ENCODE measurements at places on chromosomes 3 and 15.

DNA sequence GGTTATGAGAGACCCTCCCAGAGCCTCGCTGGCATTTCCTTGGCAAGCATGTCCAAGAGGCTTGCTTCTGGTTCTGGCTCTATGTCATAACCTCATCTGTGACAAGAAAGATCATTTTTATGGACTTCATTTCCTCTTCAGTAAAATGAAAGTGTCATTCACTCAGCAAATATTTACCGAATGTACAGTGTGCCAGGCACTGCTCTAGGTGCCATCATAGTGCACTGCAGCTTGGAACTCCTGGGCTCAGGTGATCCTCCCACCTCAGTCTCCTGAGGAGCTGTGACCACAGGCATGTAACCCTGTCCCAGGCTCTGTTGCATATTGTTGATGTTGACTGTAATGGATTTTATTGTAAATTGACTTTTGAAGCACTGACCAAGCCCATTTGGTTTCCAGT is 18.7 kb upstream of the ITPKA start:
- no peak for DNase-seq

- DNase-seq, result no peak
These were observed 193.1 kb upstream of the LPP start for GRCh38 chr3:187960820-187961219.

DNA sequence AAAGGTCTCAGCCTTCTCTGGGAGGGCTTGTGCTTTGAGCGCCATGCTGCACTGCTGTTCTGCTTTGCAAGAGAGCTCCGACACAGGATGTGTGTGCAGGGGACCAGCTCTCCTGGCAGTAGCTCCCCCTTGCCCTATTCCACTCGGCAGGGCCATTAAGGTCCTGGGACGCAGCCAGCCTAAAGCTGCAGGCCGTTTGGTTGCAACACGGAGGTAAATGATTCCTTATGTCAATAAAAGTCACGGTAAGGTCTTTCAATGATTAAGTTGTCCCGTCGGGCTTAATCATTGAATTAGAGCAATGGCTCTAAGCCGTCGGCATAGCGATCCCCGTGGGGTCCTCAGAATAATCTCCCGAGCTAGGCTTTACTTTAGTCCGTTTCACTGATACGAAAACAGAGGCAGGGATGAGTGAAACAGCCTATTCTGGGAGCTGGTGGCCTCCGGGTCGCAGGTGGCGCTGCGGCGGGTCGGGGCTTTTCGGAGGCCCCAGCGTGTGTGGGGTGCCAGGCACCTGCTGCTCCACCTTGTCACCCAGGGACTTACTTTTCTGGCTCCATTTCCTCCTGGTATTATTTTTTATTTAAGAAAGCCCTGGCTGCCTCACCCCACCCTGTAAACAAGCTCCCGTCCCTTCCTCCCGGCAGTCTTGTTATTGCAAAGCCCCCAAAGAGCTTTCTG is 525.2 kb downstream of the OCA2 start:
- DNase-seq, result no peak

DNA sequence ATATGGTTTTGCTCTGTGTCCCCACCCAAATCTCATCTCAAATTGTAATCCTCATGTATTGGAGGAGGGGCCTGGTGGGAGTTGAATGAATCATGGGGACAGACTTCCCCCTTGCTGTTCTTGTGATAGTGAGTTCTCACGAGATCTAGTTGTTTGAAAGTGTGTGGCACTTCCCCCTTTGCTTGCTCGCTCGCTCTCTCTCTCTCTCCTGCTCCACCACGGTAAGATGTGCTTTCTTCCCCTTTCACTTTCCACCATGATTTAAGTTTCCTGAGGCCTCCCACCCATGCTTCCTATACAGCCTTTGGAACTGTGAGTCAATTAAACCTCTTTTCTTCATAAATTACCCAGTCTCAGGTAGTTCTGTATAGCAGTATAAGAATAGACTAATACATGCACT is 60.7 kb downstream of the GSK3B start:
- DNase-seq, result no peak

DNA sequence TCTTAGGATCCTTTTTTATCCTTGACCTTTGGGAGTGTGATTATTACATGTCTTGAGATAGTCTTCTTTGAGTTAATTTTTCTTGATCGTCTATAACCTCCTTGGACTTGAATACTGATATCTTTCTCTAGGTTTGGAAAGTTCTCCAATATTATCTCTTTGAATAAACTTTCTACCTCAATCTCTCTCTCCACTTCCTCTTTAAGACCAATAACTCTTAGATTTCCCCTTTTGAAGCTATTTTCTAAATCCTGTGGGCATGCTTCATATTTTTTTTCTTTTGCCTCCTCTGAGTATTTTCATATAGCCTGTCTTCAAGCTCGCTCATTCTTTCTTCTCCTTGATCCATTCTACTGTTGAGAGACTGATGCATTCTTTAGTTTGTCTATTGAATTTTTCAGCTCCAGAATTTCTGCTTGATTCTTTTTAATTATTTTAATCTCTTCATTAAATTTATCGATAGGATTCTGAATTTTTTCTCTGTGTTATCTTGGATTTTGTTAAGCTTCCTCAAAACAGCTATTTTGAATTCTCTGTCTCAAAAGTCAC is 12.1 kb downstream of the USF3 start:
- no peak for DNase-seq

DNA sequence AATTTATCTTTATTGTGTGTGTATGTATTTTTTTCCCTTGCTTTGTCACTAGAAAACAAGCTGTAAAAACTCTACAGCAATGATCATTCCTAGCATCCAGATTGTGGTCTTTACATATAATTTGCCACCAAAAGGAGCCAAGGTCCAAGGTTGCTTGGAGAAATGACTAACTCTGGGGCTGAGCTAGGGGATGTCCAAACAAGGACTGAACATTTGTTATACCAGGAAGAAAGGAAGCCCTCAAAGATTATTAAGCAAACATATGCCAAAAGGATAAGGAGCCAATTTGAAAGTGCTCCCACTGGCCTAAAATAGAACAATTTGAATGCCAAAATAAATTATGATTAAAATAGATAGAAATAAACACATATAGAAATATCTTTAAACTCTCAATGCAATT is 293.3 kb downstream of the ZIC1 start:
- DNase-seq, result no peak

DNA sequence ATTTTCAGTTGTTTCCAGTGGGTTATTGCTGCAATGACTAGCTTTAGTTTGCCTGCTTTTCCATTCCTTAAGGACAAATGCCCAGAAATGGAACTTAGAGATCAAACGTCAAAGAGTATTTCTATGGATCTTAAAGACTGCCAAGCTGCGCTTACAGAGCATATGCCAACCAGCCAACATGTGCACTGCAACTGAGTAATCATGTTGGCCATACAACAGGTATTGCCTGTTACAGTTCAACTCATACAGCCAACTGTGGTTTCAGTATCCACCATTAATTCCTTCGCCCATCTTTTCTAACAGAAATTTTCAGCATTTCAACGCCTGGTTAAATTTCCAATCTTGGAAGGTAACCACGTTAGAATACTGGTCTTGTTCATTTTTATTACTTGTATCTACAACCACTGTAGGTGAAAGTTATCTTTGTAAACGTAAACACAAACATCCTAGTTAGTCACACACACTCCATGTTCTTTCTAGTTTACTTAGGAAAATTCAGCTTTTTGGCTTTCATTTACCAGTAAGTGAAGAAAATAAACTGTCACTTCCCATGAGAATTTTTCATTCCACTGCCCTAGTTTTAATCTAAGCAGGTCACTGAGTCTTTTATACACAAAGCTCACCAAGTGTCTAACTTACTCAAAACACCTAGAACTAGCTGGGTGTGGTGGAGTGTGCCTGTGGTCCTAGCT is 3.9 kb downstream of the RPL32 start:
- no peak for DNase-seq

GRCh38 chr15:99668533-99669182 is 64.6 kb downstream of the LYSMD4 start:
- DNase-seq, result no peak

DNA sequence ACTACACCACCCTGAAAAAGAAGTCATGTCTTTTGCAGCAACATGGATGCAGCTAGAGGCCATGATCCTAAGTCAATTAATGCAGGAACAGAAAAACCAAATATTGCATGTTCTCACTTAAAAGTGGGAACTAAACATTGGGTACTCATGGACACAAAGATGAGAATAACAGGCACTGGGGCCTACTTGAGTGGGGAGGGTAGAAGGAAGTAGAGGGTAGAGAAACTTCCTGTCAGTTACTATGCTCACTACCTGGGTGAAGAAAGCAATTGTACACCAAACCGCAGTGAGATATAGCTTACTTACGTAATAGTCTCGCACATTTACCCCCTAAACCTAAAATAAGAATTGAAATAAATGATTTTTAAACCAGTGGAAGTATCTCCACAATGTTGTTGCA is 480.5 kb upstream of the ARRDC4 start:
- DNase-seq, result no peak

DNA sequence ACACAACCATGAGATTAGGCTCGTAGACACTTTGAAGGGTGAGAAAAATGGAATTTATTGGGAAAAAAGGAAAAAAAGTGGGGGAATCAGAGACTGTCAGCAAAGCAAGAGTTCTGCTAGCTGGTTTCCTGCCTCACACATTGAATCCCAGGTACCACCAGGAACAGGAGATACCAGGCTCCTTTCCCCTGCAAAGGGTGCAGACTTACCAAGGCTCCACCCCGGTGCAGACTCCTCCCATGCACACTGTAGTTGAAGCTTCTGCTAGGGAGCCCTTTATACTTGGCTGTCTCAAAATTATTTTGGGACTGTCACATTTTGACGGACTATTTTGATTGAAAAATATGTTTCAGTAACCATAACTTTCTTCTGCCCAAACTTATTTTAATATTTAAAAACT is 819.9 kb upstream of the GBE1 start:
- DNase-seq, result no peak

DNA sequence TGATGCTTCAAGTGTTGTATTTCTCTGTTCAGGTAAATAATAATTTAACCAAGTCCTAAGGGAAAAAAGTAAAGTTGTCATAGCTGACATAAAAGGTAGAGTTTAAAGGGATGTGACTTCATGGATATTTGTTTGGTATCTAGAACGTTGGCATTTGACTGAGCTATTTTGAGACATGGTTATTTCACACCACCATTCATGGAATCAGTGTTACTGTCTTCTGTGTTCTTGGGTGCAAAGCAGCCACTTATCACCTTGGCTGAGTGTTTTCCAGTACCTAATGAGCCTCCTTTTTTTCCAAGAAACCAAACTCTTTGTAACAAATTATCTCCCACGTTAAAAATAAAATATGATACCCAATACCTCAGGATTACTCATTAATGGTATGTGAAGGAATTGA is 155.8 kb downstream of the GHSR start:
- DNase-seq, result no peak

- DNase-seq, result no peak
These were observed 141.4 kb downstream of the TP63 start for GRCh38 chr3:189772584-189772983.

- no peak for DNase-seq
These were observed 84.4 kb upstream of the RGMA start for GRCh38 chr15:93173369-93173768.

DNA sequence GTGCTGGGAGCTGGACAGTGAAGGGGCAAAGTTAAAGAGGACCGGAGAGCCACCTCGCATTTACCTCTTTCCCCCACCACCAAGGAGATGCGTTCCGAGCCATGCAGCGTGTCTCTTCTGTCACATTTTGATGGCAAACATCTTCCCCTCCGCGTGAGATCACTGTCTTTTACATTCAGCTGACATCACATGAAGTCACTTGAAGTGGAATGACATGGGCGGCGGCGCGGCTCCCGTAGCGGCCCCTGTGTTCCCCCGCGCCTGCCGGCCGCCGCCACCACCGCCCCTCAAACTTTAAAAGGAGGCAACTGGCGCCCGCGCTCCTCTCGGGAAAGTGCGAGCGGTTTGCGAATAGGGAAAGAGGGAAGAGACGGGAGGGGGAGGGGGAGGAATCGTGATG is at the start of gene FEZF2:
Gene FEZF2 (minus strand): TSS at position 336 of the 400 bp plus-strand sequence. CDS start 682 bp downstream, outside the sequence.
- DNase-seq, result no peak

DNA sequence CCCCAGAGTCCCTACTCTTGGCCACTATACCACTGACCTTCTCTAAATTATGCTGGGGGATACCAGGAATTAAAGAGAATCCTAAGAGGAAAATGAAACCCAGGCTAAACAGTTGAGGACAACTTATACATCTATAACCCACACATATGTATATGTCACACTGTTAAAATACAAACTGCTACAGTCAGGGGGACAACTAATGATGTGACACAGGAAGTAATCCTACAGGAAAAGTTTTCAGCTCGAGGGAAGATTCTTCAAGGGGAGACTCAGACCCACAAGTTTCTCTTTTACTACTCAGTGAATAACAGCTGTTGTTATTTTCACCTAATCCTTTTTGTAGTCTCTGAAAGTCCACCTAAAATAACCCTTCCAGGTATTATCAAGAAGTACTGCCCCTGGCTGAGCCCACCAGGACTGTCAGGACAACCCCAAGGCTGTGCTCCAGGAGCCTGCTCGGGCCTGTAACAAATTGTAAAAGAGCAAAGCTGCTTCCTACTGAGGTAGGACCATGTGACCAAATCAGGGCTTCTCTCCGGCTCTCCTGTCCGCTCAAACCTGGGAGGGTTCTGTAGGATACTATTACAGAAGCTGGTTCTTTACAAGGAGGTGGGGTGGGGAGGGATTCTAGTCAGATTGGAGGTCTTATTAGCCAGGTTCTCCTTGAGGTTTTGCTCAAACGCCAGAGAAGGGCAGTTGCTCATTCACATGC is 91.6 kb downstream of the SRGAP3 start:
- DNase-seq, result no peak

DNA sequence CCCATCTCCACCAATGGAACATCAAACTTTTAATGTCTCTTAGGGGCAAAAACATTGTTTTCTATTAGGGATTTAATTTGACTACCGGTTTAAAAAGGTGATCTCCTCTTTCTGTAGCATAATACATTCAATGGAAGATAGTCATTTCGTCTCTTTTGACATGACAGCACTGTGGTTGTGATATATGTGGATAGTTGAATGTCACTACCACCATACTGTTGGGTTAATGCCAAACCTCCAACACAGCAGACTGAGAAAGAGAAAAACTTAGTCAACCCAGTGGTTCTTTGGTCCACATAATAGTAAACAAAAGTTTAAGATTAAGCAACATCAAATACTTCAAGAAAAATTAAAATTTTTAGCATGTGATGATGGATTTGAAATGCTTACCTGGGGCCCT is 530.4 kb downstream of the AGBL1 start:
- no peak for DNase-seq

DNA sequence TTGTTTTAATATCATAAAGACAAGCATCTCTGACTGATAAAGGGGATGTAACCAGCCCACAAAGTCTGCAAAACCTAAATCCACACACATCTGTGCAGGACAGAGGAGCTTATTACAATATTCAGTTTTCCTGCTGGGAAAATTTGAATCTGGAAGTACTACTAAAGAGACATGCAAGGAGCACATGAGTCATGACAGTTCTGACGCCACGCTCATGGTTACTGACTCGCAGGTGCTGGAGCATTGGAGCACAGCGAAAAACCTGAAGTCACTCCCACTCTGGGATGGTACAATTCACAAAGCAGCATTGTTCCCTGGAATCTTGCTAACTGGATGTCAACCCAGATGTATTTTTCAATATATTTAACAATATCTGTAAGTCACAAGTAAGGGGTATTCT is 7.6 kb upstream of the ISL2 start:
- DNase-seq, result no peak
